ENCODE measurements at places on chromosomes 12 and 14.
A peak's percentile ranks its signal among the peaks of the same experiment; 100 is the strongest.

DNA sequence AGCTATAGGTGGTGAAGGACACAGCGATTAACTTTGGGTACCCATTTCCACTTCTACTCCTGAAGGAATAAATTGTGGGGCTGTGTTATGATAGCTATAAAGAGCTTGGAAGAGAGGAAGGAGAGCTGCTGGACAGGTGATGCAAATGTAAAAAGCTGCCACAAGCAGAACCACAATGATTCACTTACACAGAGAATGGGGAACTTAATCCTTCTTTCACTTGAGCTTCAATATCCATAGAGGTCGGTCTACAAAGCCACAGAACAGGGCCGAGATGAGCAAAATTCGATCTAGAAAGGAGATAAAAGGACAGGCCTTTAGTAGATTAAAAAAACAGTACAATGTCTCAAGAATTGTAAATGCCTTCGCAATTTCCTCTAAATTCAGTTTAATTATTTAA, 831.1 kb downstream of the LRFN5 start:
- H3K4me1 ChIP-seq = peaks cover 6% of the 10 kb centered on the region
- H3K27me3 ChIP-seq = no peaks in the 10 kb centered on the region
- no peak overlapping the region for H3K27ac ChIP-seq
- no peak overlapping the region for H3K4me3 ChIP-seq

- no peak for DNase-seq
- peaks cover 9% of the 10 kb centered on the region for H3K4me1 ChIP-seq
- H3K27ac ChIP-seq = no peak overlapping the region
- no peak overlapping the region for H3K4me3 ChIP-seq
- no peaks in the 10 kb centered on the region for H3K36me3 ChIP-seq
- no peaks in the 10 kb centered on the region for H3K27me3 ChIP-seq
Measured at GRCh38 chr12:121025442-121026226, 9.3 kb upstream of the C12orf43 start.

- no peak overlapping the region for H3K27ac ChIP-seq
- DNase-seq = peak; percentile 62
- peaks cover 1% of the 10 kb centered on the region for H3K36me3 ChIP-seq
- H3K4me1 ChIP-seq = peaks cover 18% of the 10 kb centered on the region
- no peaks in the 10 kb centered on the region for H3K27me3 ChIP-seq
Measured at GRCh38 chr14:91323671-91324605, 79.4 kb upstream of the GPR68 start.

DNA sequence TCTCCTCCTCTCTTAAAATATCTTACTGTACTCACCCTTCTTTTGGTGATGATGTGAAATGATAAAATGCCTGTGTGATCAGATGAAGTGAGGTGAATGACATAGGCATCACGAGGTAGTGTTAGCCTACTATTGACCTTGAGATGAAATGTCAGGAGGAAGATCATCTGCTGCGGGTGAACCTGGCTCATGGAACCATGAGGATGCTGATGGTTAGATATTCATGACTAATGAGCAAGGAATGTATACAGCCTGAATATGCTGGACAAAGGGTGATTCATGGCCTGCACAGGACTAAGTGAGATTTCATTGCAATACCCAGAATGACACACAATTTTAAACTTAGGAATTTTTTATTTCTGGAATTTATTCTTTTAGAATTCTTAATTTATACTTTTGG, 89.6 kb downstream of the DAAM1 start:
- H3K36me3 ChIP-seq = peaks cover 9% of the 10 kb centered on the region
- DNase-seq = no peak
- H3K27me3 ChIP-seq = no peaks in the 10 kb centered on the region
- H3K4me3 ChIP-seq = no peak overlapping the region
- H3K27ac ChIP-seq = no peak overlapping the region

GRCh38 chr14:68380329-68380741, 412.5 kb downstream of the ZFP36L1 start:
- peaks cover 55% of the 10 kb centered on the region for H3K4me1 ChIP-seq
- H3K36me3 ChIP-seq = no peaks in the 10 kb centered on the region
- H3K4me3 ChIP-seq = no peak overlapping the region

DNA sequence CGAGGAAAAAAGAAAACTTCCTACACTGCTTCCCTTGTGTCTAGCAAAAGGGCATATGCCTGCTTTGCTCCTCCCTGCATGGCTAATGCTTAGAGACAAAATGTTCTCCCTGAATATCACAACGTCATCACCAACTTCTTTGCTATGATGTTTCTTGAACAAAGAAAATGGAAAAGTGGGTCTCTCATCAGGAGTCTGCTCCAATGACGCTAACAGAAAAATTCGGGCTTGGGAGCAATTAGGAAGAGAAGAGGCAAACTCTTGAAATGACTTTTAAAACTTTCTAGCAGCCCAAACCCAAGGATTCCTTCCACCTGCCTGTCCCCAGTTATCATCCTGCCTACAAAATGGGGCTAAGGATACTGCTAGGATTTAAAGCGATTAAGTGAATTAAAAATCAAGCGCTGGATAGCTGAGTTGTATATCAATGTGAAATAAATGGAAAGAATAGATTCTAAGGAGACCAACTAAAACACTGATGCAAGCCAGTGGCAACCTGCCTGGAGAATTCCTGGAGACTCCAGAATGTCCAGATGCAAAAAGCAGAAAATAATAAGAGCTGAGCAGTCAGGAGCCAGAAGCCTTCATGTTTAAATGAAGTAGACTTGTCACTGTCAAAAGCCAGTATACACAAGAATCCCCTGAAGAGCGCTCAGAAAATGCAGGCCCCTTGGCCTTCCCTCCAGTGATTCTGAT, 183.8 kb downstream of the DPF3 start:
- no peak for DNase-seq
- H3K4me1 ChIP-seq = peaks cover 13% of the 10 kb centered on the region
- no peak overlapping the region for H3K27ac ChIP-seq

DNA sequence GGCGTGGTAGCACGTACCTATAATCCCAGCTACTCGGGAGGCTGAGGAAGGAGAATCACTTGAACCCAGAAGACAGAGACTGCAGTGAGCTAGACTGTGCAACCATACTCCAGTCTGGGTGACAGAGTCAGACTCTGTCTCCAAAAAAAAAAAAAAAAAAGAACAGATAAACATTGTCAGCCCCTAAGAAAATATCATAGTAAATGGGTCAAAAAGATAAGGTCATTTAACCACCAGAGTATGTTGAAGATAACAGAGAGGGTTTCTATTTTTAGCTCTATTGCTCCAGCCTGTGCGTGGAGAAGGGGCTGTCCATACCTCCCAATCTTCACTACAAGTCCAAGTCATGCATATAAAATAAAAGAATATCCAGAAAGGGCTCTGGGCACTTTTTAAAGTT, 15.4 kb downstream of the LGMN start:
- peaks cover 5% of the 10 kb centered on the region for H3K4me1 ChIP-seq
- no peak overlapping the region for H3K27ac ChIP-seq
- no peaks in the 10 kb centered on the region for H3K27me3 ChIP-seq

- H3K36me3 ChIP-seq = peaks cover 20% of the 10 kb centered on the region
- H3K4me3 ChIP-seq = no peak overlapping the region
- DNase-seq = no peak
- no peak overlapping the region for H3K27ac ChIP-seq
- H3K4me1 ChIP-seq = no peaks in the 10 kb centered on the region
Measured at GRCh38 chr14:103495854-103496253, 26.8 kb downstream of the CKB start.

DNA sequence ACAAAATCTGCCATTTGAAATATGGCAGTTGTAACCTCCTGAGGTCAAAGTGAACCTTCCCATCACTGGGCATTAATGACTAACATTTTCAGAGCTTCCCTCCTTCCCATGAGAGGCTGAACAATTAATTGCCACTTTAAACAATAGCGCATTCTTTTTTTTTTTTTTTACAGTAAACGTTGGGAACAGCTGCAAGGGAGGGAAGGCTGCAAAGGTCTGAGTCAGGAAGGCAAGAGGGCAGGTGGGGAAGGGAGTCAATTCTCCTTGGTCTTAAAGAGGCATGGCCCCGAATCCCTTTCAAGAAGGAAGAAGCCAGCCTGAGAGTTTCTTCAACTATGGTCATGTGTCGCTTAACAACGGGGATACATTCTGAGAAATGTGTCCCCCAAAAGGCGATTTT, 41.0 kb upstream of the PLEKHG3 start:
- DNase-seq = no peak
- H3K4me3 ChIP-seq = no peak overlapping the region
- H3K36me3 ChIP-seq = no peaks in the 10 kb centered on the region

- DNase-seq = no peak
- H3K4me1 ChIP-seq = peaks cover 6% of the 10 kb centered on the region
- H3K27me3 ChIP-seq = no peaks in the 10 kb centered on the region
- H3K36me3 ChIP-seq = peaks cover 33% of the 10 kb centered on the region
- H3K27ac ChIP-seq = no peak overlapping the region
- no peak overlapping the region for H3K4me3 ChIP-seq
Measured at GRCh38 chr14:67680121-67680602, 5.7 kb upstream of the VTI1B start.

DNA sequence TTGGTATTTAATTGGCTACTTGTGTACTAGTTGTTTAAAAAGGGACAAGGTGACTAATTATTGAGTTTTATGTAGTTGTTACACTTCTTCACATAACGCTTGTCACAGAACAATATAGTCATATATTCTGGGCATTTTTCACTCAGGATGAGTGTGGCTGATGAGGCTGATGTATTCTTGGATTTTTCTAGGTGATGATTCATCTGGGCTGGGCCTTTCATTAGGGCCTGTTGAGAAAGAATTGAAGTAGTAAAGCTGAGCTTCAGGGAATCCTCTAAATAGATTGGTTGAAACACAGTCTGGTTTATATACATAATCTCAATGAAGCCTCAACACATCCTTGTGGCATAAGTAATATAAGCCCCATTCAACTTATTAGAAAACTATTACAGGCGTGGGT, 445.7 kb downstream of the DAD1 start:
- peaks cover 67% of the 10 kb centered on the region for H3K27me3 ChIP-seq
- H3K27ac ChIP-seq = no peak overlapping the region
- DNase-seq = no peak
- H3K4me3 ChIP-seq = no peak overlapping the region
- H3K4me1 ChIP-seq = no peaks in the 10 kb centered on the region

DNA sequence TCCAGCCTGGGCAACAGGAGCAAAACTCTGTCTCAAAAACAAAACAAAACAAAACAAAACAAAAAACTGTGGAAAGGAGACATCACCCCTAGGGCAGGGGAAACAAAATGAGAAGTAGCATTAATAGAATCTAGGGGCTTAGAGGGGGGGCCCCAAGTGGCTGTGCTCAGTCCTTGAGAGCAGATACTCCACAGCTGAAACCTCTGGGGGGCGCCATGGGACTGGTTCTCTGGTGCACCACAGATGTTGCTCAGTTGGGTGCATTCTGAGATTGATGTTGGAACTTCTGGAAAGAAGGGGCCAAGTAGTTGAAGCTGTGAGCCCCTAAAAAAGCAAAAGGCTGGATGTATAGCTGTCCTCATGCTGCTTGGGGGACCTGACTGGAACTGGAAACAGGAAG, 11.8 kb upstream of the SYNE2 start:
- H3K27me3 ChIP-seq = no peaks in the 10 kb centered on the region
- H3K36me3 ChIP-seq = peaks cover 4% of the 10 kb centered on the region
- H3K4me3 ChIP-seq = no peak overlapping the region
- DNase-seq = no peak
- H3K27ac ChIP-seq = no peak overlapping the region

DNA sequence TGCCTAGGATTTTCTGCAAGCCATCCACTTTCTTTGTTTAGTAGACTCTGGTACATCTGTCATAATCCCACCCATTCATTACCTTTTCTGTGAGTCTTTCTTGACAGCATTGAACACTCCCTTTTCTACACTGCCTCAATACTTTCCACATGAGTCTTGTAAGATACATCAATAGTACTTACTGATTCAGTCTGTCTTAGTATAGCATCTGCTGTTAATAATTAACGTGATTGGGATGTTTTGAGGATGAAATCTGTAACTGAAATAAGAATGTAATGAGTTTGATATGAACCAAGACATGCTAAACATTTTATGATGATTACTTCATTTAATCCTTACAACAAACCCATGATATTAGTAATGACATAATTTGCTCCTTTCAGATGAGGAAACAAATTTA, 196.2 kb upstream of the FOXG1 start:
- H3K27me3 ChIP-seq = no peaks in the 10 kb centered on the region
- no peak for DNase-seq
- H3K4me1 ChIP-seq = no peaks in the 10 kb centered on the region
- no peak overlapping the region for H3K27ac ChIP-seq

DNA sequence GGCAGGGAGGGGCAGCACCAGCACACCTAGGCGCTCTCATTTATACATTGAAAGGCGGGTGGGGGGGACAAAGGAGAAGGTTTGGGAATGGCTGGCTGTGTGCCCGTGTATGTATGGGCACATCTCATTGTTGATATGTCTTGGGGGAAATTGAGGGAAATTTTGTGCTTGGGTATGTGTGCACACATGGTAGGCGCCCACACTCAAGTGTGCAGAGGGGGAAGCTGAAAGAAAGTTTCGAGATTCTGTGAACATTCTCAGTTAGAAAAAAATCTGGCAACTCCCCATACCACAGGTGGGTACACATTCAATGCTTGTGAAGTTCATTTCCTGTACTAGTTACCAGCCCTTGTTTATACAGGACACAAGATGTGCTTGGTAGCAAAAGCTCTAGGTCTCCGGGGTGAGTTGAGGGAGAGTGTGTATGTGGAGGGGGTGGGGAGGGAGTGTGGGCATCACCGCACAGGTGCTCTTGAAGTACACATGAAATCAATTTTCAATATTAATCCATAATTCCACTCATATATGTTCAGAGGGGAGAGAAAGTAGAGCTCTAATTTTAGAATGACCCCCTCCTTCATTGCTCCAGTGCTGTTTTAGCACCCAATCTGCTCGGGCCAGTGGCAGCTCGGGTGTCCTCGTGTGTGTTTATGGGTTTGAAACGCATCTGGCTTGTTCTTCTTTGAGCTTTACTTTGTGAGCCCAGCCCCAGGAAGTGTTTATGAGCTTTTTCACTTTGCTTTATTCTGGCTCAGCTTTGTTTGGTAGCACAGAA, 286.0 kb downstream of the ZFP36L1 start:
- no peaks in the 10 kb centered on the region for H3K27me3 ChIP-seq
- DNase-seq = no peak
- H3K27ac ChIP-seq = peak overlapping the region; percentile 96
- no peaks in the 10 kb centered on the region for H3K36me3 ChIP-seq
- no peak overlapping the region for H3K4me3 ChIP-seq

GRCh38 chr12:63916561-63917476, 72.3 kb downstream of the SRGAP1 start:
- H3K27me3 ChIP-seq = no peaks in the 10 kb centered on the region
- H3K4me1 ChIP-seq = peaks cover 43% of the 10 kb centered on the region
- H3K4me3 ChIP-seq = no peak overlapping the region

DNA sequence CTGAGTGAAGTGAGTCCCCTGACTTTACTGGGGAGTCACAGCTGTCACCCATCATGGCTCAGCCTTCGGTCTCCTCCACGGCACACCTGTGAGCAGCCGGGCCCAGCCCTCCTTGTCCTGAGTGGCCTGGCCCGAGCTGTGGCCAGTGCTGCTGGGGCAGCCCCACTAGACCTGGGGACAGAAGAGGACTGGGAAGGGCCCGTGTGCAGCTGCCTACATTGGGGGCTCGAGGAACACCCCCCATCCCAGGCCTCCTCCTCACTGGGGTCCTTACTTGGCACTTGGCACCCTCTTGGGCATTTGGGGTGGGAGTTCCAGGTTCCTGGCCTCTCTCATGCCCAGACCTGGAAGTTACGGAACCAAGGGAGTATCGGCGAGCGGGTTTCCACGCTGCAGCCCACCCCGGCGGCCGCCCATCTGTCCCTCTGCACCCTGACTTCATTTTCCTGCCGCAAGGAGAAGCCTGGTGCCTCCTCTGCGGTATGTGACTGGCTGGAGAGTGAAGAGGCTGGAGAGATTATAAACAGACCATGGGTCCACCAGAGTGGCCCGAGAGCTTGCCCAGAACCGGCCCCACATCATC, 179.7 kb downstream of the KIF26A start:
- no peaks in the 10 kb centered on the region for H3K36me3 ChIP-seq
- no peak overlapping the region for H3K4me3 ChIP-seq
- H3K27ac ChIP-seq = no peak overlapping the region
- peaks cover 15% of the 10 kb centered on the region for H3K27me3 ChIP-seq

- H3K4me1 ChIP-seq = no peaks in the 10 kb centered on the region
- no peaks in the 10 kb centered on the region for H3K27me3 ChIP-seq
- no peak overlapping the region for H3K4me3 ChIP-seq
Measured at GRCh38 chr14:106778986-106779385, 1252.6 kb downstream of the TMEM121 start.

All from mesothelial cell of epicardium (in vitro differentiated cells).